ENCODE measurements at places on chromosomes 12 and 14.

- peak; percentile 83 for DNase-seq
Measured at GRCh38 chr14:95313707-95314106, 6.0 kb downstream of the CLMN start.

DNA sequence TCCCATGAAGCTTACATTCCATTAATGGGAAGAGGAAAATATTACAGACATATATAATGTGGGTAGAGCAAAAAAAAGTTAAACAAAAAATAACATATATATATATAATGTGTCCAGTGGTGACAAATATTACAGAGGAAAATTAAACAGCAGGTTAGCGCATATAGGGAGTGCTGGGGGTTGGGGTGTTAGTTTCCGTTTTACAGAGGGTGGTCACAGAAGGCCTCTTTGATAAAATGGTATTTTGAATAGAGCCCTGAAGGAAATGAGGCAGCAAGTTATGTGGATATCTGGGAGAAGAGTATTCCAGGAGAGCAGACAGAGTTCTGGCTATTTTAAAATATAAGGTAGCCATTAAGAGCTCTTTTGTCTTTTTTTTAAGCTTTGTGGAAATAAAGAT lies 73.2 kb downstream of the DCAF5 start:
- DNase-seq: no peak

DNA sequence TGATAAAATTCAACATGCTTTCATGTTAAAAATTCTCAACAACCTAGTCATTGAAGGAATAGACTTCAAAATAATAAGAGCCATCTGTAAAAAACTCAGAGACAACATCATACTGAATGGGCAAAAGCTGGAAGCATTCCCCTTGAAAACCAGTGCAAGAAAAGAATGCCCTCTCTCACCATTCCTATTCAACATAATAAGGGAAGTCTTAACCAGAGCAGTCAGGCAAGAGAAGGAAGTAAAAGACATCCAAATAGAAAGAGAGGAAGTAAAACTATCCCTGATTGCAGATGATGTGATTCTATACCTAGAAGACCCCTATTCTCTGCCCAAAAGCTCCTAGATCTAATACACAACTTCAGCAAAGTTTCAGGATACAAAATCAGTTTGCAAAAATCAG lies 52.9 kb downstream of the APOBEC1 start:
- DNase-seq: no peak

GRCh38 chr12:14886271-14886670 lies 617 bp upstream of the MGP start:
- no peak for DNase-seq

GRCh38 chr14:34620839-34621238 lies 9.1 kb downstream of the SNX6 start:
- no peak for DNase-seq

DNA sequence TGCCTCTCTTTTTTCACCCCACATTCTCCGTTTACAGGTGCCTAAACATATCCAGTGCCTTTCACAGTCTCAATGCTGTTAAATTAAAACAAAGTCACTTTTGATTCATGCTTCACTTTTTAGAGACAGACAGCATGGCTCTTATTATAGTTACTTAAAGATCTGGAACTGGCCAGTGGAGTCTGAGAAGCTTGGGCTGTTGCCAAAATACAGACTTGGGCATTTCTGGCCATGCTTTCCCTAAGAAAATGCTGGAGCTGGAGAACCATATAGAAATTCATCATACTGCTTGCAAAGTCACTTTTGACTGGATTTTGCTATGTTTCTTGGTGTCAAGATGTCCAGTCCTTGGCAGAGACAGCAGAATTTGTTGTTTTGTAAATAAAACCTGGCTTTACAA lies 12.2 kb upstream of the GPR68 start:
- no peak for DNase-seq

- DNase-seq: no peak
Measured at GRCh38 chr12:24198936-24199671, 249.6 kb upstream of the SOX5 start.

DNA sequence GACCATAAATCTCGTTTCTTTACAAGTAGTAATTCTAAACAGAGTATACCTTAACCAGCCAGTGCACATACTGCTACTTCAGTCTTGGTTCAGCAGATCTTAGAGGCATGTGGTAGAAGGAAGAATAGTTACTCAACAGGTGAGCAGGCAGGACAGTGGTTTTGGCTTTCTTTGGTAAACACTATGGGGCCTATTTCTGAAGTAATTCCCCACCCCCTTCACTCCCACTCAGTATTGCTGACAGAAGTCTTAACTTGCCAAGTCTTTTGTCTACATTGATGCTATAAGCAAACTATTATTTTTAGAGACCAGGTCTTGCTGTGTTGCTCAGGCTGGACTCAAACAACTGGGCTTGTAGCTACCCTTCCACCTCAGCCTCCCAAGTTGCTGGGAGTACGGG lies 68.5 kb downstream of the FBXO34 start:
- no peak for DNase-seq

GRCh38 chr14:62557416-62557815 lies 487.8 kb downstream of the KCNH5 start:
- DNase-seq: no peak

- DNase-seq: no peak
Measured at GRCh38 chr12:50749459-50749882, 14.4 kb upstream of the ATF1 start.

GRCh38 chr12:57837864-57838562 lies 8.5 kb downstream of the CTDSP2 start:
- no peak for DNase-seq

DNA sequence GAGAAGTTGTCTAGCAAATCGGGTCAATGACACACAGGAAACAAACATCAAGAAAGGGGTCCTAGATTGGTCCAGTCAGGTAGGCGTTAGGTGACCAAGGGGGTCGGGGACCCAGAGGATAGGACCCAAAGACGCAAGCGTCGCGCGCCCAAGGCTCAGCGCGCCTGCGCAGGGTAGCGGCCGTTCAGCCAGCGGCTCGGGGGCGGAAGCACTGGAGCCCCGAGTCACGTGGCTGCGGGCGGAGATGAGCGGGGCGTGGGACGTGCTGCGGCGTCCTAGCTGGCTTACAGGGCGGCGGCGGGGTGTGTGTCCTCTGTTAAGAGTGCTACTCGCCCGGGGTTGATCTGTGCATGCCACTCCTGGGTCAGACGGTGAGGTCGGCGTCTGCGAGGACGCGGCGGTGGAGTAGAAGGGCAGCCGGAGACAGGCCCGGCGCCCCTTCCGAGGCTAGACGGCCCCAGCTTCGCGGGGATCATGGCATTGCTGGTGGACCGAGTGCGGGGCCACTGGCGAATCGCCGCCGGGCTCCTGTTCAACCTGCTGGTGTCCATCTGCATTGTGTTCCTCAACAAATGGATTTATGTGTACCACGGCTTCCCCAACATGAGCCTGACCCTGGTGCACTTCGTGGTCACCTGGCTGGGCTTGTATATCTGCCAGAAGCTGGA lies at the start of gene SLC35E3:
Gene SLC35E3, plus strand, starts transcription at position 273 of the 668 bp plus-strand sequence. Its CDS starts 202 bp downstream, at position 475.
- DNase-seq: peak; percentile 93

DNA sequence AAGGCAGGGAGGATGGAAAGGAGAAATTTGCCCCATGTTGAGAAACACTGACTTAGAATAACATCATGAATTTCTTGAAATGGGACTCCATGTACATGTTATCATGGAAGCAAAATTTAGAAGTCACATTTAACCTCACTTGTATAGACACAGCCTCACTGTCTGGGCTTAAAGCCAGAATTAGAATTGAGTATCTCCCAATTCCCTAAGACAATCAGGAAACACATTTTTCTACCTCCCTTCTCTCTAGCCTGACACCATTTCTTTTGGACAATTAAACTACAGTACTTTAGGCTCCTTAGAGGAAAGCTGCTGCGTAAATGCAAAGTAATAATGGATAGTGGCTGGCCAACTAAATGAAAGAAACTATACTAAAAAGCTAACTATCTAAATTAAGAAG lies 795.5 kb downstream of the C12orf50 start:
- no peak for DNase-seq

DNA sequence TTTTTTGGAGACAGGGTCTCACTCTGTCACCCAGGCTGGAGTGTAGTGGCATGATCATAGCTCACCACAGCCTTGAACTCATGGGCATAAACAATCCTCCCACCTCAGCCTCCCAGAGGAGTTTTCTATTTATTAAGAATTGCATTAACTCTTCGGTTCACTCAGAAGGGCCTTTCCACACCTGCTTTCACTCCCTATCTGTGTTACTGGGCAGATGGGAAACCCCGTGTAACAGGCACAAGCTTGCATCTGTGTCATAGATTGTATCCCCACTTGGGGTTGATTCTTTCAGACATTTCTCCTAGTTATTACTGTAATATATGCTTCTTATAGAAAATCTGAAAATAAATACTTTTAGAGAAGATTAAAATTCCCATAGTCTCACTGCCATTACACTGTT lies 38.7 kb downstream of the STX2 start:
- no peak for DNase-seq

DNA sequence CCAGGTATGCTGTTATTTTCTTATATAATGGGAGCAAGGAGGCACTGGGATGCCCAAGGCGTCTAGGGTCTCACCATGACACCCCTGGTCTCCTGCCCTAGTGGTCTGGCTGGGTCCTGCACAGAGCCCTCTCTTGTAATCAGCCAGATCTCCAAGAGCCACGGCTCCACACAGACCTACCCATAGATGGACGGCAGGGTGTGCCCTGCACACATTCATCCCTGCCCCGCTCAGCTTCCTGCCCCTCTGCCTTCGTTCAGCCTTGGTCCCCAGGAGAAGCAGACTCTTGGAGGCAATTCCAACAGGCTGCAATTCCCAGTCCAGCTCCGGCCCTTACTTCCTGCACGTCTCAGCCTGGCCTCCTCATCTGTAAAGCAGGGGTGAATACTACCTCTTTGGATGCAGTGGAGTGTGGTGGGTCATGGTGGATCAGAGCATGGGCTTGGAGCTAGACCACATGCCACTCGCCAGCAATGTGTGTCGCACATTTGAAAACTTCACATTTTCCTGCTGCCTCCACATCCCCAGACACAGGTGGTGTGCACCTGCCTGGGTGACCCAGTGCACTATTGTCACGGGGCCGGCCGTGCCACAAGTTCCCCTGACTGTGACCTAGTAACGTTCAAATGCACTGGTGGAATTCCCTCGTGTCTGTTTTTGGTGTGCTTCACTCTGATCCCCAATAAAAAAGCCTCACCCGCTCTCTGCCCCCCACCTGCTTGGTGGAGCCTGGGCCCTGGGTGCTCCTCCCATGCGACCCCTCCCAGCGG lies 171.1 kb upstream of the PRMT8 start:
- DNase-seq: no peak

- DNase-seq: no peak
Measured at GRCh38 chr14:81682134-81682533, 148.5 kb upstream of the SEL1L start.
